ENCODE measurements at places on chromosomes 16 and 17.

GRCh38 chr16:53052519-53053501, at the start of gene CHD9NB:
Gene CHD9NB (minus strand): TSS chr16:53052897. CDS start chr16:53044158, 8,739 bp downstream.
- DNase-seq: peak; percentile 89

DNA sequence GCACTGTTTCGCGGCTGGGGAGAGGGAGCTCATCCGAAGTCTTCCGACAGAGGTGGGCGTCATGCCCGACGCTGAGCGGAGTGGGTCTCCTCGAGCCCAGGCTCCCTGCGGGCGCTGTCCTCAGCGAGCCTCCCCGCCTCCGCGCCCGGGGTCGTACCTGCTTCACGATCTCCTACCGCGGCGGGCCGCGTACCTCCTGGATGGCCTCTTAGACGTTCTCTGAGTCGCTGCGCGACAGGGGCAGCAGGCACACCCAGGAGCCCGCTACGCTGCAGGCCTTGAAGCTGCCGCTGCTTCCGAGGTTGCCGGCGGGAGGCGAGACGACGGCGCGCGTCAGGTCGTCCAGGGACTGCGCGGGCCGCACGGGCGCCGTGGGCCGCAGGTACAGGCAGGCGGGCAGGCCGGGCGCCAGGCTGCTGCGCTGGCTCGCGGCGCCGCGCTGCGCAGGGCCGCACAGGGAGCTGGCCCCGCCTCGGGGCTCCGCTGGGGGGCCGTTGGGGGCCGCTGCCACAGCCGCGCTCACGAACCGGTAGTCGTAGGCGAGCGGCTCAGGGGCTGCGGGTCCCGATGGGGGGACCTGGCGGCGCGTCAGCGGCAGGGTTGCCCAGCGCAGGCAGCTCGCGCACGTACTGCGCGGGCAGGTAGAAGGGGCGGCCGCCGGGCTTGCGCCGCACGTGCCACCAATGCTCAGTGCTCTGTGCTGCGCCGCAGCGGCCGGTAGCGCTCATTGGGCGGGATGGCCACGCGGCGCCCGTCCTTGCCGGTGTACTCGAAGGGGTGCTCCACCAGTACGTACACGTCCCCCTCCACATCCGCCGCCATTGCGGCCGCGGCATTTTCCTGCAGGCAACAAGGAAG, 116.4 kb upstream of the SMURF2 start:
- no peak for DNase-seq

GRCh38 chr17:32386844-32387243, 36.9 kb downstream of the ZNF207 start:
- DNase-seq: peak; percentile 11

- no peak for DNase-seq
Observed at GRCh38 chr16:59701963-59702930, 968.1 kb upstream of the GOT2 start.

DNA sequence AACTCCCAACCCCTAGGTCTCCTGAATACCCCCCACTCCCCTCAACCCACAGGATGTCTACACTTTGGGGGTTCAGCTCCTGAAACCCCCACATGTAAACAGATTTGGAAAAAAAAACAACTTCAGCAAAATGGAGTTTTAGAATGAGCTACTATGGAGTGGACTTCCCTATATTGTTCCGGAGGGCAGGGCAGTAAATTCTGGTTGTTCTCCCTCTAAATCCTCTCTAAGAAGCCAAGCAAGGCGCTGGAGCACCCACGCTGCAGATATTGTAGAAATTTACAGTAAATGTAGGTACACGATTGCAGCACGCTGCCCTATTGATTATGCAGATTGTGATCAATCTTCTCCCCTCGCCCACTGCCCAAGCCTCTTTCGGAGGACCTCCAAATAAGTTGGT, 8.5 kb upstream of the ZFHX3 start:
- DNase-seq: no peak

DNA sequence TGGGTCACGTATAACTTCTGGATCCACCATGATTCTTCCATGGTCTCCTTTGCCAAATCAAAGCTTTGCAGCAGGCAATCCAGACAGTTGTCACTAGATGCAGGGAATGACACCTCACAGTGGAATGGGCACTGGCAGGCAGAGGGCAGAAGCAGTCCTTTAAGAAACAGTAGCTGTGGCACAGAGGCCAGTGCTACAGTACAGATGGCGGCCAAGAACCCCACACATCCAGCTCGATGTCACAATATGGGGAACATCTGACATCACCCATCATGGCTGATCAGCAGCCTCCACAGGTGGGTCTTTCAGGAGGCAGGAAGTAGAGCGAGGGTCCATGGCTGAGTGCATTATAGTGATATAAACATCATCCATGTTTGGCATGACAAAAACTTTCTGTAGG, 18.8 kb upstream of the ERN1 start:
- peak; percentile 35 for DNase-seq

DNA sequence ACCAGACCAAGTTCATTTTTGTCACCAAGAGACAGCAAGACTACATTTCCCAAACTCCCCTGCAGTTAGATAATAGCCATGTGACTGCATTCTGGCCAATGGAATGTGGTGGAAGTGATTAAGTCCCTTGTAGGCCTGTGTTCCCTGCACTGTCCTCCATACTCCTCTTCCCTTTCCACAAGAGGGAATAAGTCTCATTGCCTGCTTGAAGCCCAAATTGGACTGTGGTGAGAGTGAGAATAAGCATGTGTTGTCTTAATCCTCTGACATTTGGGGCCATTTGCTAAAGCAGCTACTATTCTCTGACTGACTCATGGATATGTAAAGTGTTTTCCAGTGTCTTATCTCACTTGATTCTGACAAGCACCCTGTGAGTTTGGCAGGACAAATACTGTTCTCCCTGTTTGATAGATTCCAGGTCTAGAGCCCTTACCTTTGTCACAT, 20.7 kb downstream of the PIK3R6 start:
- DNase-seq: peak; percentile 60

GRCh38 chr16:4365615-4366014, 6.0 kb upstream of the VASN start:
- no peak for DNase-seq

GRCh38 chr17:38632334-38632733, 26.6 kb upstream of the SRCIN1 start:
- DNase-seq: no peak

DNA sequence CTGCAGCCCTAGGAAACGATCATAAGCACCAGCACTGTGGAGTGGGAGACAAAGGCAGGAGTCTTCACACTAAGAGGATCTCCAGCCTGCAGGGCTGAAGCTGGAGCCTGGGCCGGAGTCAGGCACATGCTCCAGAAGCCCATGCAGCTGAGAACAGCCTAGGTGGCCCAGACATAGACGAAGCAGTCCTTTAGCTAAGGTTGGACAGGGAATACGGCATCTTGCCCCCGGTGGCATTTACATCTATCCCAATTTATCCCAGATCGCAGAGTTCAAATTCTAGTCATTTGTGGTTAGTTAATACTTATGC, 13.9 kb downstream of the TSPOAP1 start:
- DNase-seq: no peak

DNA sequence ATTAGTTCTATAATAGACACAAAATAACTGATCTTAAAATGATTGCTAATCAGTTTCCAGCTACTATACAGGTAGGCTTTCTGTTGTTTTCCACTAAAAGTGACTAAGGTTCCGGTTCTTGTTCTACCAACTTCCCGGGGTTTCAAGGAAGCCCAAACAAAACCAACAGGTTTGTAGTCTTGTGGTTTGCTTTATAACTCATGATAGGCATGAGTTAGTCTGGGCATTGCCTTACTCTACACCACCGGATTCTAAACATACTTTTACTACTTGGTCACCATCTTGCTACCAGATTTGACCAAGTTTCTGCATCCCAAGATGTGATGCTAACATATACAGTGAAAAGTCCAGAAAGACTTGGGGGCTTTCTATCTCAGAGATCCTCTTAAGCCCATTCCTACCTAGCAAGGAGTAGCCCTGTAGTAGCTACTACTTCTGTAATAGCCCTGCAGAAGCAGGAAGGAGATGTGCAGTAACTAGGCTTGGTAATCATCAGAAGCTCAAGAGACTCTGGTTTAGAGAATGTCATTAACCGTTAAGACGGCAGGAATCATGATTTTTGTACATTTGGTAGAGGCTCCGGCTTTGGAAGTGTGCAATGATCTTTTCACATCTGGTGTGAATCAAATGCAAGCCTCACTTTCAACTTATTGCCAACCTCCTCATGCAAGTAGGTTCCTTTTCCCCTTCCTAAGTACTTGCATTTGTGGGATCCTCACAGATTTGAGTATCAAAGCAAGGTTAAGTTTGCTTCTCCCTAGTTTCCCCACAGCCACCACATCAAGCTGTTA, 1.6 kb downstream of the FAM117A start:
- peak; percentile 42 for DNase-seq

DNA sequence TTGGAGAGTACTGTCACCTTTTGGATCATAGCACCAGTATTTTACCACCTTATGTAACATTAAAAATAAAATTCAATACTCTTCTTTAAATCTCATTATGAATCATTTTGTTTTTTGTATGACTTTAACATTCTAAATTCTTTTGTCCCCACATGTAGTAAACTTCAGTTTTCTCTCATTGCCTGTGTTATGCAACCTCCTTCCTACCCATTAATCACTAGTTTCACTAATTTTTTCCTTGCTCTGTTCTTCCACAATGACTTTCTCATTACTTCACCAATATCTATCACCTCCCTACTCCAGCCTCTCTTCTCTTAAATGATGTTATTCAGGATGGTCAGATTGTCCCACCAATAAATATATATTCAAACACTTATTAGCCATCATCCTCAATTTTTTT, 68.7 kb downstream of the TTC19 start:
- DNase-seq: peak; percentile 5

- no peak for DNase-seq
Observed at GRCh38 chr17:41186872-41187271, 2.2 kb upstream of the KRTAP4-1 start.

- no peak for DNase-seq
Observed at GRCh38 chr16:67807148-67807682, 526 bp downstream of the TSNAXIP1 start.

- DNase-seq: peak; percentile 90
Observed at GRCh38 chr17:20063665-20064648, 54.8 kb downstream of the SPECC1 start.

DNA sequence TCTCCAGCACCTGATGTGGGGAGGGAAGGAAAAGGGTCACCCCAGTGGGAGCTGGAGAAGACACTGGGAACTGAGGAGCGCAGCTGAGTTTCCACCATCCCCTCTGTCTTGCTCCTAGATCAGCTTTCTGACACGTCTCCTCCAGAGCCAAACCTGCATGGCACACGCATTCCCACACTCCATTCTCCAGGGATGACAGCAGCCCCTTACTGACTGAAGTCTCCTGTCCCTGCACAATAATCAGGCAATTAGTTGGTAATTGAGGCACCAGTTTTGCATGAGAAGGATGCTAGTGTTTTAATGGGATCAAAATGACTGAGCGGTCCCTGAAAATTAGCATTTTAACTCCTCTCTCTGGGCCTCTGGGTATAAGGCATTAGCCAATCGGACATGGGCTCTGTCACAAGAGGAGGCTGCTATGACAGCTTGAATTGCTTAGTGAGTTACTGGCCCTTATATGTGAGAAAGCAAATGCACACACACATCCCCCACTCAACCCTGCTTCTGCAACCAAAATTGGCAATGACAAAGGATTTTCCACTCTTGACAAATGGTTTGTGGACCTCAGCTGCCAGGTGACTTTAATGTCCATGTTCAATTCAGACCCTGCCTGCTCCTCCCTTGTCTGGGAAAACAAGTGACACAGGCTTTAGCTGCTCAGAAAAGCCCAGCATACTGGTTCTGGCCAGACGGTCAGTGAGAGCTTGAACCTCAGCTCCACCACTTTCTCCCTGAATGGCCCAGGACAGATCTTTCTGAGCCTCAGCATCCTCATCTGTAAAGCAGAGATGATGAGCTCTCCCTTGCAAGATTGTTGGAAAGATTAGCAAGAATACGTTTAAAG, 57.2 kb upstream of the SREBF1 start:
- DNase-seq: no peak

DNA sequence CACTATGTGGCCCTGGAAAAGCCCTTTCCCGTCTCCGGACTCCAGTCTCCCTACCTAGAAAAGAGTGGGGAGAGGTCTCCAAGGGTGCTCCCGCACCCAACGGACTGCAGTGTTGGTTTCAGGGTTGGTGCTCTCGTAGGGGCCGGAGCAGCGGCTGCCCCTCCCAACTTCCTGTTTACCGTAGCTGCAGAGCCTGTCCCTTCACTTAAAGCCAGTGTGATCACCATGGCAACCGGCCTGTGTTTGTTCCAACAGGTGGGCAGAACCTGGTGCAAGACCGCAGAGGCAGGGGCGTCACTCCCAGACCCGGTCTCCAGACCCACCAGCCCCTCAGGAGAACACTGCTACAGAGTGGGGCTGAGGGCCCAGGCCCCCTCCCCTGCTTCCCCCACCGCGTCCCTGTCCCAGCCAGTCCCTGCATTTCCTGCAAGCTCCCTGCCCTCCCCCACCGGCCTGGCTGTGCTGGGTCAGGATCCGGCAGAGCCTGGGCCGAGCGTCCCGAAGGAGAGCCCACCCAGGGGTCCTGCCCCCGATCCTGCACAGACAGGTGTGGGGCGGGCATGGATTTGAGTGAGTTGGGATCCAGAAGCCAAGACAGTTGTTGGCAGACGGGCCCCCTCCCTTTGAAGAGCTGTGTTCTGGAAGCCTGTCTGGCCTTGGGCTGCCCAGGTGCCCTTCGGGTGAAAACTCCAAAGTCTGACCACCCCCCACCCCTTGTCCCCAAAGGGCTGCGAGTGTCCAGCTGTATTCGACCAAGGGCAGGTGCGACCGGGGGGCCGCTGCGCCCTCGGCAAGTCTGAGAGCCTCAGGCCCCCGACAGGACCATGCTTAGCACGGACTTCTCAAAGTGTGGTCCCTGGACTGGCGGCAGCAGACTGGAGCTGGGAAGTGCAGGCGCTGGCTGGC, 1.5 kb upstream of the BAIAP3 start:
- peak; percentile 57 for DNase-seq

DNA sequence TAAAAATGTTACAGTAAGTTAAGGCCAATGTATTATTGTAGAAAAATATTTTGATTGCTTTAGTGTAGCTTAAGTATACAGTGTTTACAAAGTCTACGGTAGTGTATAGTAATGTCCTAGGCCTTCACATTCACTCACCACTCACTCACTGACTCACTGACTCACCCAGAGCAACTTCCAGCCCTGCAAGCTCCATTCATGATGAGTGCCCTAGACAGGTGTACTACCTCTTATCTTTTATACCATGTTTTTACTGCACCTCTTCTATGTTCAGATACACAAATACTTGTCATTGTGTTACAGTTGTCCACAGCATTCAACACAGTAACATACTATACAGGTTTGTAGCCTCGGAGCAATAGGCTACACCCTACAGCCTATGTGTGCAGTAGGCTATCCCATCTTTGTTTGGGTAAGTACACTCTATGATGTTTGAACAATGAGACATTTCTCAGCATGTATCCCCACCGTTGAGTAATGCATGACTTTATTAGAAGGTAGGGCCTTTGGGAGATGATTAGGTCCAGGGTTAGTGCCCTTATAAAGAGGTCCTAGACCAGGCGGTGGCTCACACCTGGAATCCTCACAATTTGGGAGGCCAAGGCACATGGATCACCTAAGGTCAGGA, 117.8 kb downstream of the SLC39A11 start:
- peak; percentile 25 for DNase-seq

DNA sequence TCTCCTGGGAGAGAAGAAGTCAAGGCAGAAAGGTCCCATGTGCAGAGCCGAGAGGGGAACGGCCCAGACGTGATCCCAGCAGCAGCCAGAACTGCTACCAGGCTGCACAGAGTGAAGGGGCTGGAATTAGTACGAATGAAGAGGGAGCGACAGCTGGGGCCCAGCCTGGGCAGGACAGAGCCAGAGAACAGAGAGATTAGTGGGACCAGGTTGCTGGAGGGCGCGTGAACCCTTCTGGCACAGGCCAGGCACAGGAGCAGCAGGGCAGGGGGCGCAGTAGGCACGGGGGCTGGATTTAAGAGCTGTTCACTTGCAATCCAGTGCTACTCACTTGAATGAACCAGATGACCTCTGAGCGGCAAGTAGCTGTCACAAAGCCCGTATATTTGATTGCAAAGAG, 66.9 kb downstream of the PLXDC1 start:
- DNase-seq: no peak

GRCh38 chr17:17745476-17746455, 64.5 kb downstream of the RAI1 start:
- DNase-seq: no peak
